Urothelium cell line (cell line): ENCODE measurements at places on chromosomes 1 and 21.

- no peak for DNase-seq
Measured at GRCh38 chr1:115677182-115677555, 35.4 kb downstream of the VANGL1 start.

DNA sequence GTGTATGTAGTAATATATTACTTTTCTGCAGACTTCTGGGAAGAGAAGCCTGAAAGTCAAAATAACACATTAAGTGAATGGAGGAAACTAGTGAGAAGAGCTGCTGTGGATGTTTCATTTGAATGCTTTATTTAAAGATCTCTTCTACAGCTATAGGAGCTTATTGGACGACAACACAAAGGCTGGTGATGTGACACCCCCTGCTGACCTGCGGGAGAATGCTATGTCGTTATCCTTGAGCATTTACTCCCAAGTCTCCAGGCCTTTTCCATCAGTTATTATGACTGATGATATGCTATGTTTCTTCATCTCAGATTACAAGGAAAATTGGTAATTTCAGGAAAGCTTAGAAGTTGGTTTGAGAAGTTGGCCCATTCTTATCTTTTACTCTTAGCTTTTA, 22.3 kb upstream of the PLA2G4A start:
- peak; percentile 11 for DNase-seq

- no peak for DNase-seq
Measured at GRCh38 chr21:25496825-25497482, 110.3 kb downstream of the MRPL39 start.

DNA sequence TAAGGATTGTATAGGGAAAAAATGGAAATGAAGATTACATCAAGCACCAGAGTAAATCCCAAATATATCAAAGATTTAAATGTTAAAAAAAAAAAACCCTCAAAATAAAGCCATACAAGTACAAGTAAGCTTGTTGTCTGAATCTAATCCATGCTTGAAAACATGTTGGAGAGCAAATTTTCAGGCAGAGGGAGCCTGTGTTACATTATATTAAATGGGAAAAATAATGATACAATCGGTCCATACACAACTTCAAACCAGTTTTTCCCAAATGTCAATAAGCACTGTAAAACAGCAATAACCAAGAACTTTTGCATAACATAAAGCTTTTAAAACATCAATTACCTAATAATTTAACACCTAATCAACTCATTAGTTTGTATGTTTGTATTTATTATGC, 949.4 kb upstream of the ADGRL4 start:
- no peak for DNase-seq

- no peak for DNase-seq
Measured at GRCh38 chr1:5891736-5892135, 100.5 kb downstream of the NPHP4 start.

- DNase-seq = no peak
Measured at GRCh38 chr1:21742578-21742977, 40.4 kb downstream of the USP48 start.

DNA sequence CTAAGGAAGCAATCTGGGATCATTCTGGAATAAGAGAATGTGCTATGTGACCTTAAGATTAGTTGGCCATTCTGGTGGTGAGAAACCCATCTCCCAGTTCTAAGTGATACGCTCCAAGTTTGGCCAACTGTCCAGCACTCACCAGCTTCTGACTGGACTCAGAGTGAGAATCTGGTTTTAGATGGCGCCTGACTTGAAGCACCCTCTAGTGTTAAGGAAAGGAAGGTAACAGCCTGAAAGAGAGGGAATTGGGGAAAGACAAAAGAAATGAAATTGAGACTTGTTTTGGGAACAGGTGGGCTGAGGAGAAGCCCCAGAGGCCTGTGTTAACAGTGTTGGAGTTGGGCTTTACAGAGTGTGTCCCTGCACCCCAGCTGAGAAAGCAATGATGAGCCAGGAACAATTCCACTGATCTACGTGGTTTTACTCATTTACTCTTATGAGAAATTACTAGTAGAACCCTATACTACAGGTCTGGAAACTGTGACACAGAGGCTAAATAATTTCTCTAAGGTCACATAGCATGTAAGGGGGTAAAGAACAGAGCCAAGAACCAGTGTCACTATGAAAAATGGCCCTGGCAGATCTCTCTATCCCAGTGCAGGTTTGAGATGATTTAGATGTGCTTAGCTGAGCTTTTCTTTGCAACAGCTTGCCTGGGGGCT, 9.3 kb upstream of the FCAMR start:
- peak; percentile 40 for DNase-seq

DNA sequence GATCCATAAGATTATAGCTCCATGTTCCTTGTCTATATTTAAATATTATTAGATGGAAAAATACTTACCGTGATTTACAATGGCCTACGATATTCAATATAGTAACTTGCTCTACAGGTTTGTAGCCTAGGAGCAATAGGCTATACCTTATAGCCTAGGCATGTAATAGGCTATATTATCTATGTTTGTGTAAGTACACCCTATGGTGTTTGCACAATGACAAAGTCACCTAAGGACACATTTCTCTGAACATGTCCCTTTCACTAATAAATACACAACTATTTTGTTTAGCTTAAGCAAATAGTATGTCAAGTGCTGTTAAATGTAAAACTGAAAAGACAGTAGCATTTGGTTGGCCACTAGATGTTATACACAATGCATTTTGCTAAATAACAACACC, 248.9 kb upstream of the ADGRL4 start:
- DNase-seq = no peak

GRCh38 chr1:97243973-97244560, 522.5 kb downstream of the PTBP2 start:
- DNase-seq = no peak

DNA sequence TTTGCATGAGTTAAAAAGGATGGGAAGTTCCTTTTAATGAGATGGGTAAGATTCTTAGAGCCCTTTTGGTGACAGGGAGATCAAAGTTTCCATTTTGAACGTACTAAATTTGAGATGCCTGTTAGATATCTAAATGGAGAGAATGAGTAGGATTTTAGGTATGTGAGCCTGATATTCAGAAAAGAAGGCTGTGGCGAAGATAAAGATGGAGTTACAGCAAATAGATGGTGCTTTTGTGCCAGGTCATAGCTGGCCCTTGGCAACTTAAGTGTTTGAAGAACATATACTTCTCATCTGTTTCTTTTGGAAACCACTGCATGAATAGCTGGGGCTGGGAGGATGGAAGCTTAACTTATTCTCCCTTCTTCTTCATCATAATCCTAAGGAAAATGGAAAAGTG, 282.5 kb downstream of the PTBP2 start:
- DNase-seq = no peak

- no peak for DNase-seq
Measured at GRCh38 chr1:30040081-30041019, 683.0 kb downstream of the MATN1 start.

DNA sequence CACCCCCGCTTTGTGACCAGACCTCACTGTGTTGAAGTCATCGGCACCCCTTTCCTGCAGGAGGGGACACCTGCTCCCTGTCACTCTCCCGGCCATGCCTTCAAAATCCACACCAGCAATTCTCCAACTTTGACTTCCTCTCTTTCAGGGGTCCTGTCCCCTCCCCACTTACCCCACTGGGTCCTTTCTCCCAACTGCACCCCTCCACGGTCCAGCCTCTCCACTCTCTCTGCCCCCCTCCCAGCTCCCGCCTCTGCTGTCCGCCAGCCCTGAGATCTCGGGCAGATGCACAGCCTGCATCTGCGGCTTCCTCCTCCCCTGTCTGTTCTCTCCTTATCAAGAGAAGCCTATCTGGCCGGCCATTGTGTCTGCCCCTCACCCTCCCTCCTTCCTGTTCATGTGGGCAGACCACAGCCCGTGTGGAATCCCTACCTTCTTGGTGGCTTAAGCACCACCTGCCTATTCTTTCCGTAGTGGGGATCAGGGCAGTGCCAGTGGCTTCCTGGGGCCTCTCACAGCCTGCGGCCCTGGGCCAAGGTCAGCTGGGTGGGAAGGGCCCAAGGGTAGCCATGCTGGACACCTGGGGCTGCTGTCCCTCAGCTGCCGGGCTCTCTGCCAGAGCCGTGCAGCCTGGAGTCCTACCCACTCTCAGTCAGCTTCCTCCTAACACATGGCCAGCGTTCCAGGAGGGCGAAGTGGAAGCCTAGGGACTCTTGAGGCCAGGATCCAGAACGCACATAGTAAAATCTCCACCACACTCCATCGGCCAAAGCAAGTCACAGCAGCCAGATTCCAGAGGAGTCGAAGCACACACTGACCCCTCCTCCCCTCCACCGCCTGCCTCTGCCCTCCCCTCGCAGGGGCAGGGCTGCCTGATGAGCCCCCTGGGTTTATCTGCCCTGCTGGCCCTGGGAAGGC, 5.1 kb upstream of the HES4 start:
- no peak for DNase-seq

GRCh38 chr21:43775795-43776430, at the start of gene CSTB:
TSS of gene CSTB (minus strand) at chr21:43776308. CDS start at chr21:43776269, 39 bp downstream.
- peak; percentile 77 for DNase-seq

DNA sequence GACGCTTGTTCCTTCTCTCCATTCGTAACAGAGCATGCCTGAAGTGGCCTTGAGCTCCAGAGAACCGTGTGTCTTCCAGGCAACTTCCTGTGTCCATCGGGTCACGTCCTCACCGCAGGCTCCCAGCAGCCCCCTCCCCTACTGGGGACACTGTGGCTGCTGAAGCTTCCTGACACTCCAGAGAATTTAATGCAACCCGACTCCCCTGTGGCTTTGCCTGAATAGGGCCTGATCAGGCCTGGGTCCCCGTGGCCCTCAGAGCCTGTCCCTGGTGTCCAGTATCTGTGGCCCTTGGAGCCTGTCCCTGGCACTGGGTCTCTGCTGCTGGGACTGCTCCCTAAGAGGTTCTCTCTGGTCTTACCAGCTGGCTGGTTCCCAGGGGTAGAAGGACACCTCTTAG, 219.7 kb upstream of the VAMP3 start:
- no peak for DNase-seq

DNA sequence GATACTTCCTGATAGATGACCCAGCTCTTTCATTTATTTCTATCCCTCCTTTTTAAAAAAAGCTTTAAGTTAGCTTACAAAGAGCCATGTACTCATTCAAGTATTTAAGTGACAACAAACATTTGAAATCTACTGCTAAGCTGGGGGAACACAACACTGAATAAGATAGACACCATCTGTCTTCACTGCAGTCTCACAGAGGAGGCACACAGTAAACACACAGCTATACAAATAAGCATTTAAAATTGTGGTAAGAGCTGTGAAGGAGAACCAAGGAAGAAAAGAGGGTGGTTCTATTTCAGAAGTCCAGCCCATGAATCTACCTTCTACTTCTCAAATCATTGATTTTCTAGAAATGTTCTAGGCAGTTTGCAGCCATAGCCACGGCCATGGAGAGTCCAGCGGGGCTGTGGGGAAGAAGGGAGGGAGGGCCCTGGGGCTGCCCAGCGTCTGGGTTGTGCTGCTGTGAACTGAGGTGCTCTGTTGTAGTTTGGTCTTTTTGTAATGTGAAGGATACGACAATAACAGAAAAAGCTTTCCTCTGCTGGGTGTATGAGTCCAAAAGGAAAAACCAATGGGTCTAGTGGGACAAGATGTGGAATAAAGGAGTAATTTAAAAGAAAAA, 28.2 kb downstream of the PRDM2 start:
- DNase-seq = no peak

- no peak for DNase-seq
Measured at GRCh38 chr1:118160806-118161205, 24.2 kb downstream of the SPAG17 start.

DNA sequence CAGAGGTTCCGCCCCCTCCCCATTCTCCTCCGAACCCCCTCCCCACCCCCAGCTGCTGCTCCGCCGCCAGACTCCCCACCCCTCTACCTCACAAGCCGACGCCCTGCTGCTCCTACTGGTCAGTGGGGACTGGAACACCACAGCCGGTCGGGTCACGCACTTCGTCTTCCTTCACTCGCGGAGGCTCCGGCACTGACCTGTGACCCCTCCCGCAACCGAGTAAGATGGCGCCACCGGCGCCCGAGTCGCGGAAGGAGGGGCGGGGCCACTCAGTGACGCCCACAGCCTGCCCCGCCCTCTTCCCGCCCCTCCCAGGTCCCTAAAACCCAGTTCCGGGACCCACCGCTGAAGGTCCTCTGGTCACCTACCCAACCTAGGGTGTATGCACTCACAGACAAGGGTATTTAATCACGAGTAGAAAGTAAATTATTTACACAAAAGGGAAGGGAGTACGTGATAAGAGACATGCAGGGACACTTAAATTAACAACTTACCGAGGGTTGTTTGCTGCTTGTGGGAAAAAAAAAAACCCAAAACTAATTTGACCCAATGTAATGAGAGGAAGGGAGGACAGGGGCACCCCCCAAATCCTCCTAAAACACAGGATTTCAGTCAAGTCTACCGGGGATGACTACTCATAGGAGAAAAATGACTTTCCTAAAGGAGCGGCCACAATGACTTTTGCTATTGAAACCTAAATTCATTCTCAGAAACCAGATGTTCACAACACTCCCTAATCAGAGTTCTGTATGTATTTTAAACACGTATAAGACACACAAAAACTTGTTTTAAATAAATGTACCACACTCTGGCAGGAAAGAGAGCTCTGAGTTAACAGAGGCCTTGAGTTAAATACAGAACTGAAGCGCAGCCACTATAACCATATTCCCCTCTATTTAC, at the start of gene RIT1:
TSS of gene RIT1 (minus strand) at position 194 of the 900 bp plus-strand sequence. CDS start 588 bp downstream, outside the sequence.
- DNase-seq = peak; percentile 92

- no peak for DNase-seq
Measured at GRCh38 chr1:68197461-68197860, 34.9 kb downstream of the WLS start.

GRCh38 chr1:71738910-71739309, 543.4 kb downstream of the NEGR1 start:
- no peak for DNase-seq

DNA sequence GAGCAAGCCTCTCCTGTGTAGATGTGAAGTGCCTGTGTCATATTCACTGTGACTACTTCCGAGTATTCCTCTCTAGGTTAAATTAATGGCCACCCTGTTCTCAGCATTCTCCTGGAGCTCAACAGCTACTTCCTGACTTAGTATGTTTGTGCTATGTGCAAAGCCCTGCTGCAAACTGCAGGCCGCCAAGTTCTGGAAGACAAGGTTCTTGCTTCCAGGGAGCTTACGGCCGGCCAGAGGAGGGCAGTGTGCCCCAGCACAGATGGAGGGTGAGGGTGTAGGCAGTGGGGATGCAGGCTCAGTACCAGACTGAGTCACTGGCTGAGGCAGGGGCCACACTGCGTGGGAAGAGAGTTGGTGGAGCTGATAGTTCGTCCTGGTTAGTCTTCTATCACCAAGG, 43.2 kb downstream of the ELK4 start:
- DNase-seq = peak; percentile 43

DNA sequence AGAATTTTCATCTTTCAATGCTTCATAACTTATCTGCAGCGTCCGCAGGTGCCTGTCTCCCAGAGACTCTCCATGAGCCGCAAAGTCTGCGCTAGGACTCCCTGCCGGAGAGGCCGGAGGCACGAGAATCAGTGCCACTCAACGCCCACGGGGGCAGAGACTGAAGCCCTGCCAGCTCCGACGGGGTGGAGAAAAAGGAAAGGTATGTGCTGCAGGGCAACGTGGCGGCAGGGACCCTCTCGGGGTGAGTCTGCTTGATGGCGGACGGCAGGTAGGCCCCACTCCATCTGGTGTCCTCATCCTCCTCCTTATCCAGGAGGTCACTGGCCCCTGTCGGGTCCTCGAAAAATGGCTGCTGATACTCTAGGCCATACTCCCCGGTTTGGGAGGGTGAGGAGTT, 21.9 kb upstream of the MRPS14 start:
- DNase-seq = no peak
